ENCODE measurements at places on chromosomes 6 and 20.
A peak's percentile ranks its signal among the peaks of the same experiment; 100 is the strongest.

DNA sequence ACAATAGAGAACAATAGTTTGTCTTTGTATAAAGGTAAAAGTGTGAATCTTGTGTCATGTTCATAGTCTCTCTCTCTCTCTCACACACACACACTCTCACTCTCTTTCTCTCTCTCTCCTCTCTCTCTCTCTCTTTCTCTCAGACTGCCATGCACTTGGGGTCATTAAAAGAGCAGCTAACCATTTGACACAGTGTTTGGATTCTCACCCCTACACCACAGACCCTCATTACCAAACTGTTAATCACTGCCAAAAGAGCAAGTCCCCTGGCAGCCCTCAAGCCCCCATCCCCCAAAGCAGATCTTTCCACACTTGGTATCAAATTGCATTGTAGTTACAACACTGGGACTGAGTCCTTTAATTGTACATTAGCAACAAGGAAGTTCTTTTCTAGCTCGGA is 305.8 kb upstream of the RSPO3 start:
- no peak for DNase-seq

DNA sequence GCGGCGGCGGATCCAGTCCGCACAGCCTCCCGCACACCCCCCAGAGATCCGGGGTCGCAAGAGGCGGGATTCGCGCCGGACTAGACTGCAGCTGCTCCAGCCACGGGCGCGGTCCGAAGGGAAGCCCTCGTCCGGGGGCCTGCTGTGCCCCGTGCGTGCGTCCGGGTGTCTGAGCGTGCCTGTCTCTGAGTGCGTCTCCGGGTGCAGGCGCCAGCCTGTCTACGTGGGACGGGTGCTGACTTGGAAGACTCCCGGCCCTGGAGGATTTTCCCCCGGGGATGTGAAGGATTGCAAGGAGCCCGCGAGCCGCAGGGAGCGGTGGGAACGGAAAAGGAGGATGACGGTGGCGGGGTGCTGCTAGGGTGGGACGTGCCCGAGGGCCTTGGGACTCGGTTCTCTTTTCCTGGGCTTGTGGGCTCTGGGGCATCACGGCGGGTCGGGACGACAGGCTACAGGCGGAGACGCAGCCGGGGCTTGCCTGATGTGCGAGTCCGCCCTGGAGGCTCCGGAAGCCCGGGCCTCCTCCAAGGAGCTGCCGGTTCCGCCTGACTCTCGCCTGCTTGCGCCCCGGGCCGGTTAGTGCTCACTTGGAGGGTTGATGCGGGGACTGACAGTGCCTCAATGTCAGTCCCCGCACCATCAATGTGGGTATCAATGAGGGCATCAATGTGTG is 5.7 kb downstream of the MAFB start:
- DNase-seq: no peak

GRCh38 chr20:50484271-50484976 is 25.8 kb upstream of the PTPN1 start:
- no peak for DNase-seq

DNA sequence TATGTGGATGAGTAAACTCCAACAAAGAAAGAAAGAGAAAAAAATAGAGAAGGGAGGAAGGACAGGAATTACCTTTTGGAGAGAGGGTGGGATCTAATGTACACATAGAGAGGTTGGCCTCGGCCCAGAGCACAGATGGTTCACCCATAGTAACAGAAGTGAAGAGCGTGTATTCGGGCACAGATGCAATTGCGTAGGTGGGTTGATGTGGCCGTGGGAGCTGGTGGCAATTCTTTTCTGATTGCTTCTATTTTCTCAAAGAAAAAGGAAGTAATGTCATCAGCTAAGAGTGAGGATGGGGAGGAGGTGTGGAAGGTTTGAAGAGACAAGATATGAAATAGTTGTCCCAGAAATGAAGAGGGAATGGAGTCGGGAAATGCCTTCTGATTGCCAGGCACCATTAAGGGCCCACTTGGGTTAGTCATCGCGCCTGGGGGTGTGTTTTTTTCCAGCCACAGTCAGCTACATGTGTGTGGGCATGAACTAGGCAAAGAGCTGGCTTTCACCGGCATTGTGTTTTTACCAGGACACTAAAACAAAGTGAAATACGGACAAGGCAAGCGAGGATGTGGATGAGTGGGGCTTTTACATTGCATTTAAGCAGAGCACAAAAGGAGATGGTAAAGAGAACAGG is 158.7 kb downstream of the SYNE1 start:
- no peak for DNase-seq

DNA sequence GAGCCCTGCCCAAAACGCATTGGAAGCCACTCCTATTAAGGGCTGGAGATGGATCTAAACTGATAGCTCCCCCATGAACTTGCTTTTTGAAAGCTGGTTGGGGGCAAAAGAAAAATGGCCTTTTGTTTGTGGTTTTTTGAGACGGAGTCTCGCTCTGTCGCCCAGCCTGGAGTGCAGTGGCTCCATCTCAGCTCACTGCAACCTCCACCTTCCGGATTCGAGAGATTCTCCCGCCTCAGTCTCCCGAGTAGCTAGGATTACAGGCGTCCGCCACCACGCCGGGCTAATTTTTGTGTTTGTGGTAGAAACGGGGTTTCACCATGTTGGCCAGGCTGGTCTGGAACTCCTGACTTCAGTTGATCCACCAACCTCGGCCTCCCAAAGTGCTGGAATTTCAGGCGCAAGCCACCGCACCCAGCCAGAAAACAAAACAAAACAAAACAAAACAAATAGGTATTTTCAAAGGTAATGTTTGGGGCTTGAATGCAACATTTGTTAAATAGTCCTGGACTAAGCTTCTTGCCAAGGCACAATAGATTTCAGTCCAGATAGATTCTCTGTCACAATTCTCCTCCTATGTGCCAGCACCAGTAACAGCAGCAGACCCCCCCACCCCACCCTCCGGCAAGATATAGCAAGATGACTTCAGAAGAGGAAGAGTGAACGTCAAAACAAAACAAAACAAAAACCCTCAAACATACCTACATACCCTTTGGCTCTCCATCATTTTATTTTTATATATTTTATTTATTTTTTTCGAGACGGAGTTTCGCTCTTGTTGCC is 26.5 kb upstream of the ABT1 start:
- no peak for DNase-seq

GRCh38 chr20:16215041-16215440 is 358.2 kb downstream of the KIF16B start:
- DNase-seq: no peak

DNA sequence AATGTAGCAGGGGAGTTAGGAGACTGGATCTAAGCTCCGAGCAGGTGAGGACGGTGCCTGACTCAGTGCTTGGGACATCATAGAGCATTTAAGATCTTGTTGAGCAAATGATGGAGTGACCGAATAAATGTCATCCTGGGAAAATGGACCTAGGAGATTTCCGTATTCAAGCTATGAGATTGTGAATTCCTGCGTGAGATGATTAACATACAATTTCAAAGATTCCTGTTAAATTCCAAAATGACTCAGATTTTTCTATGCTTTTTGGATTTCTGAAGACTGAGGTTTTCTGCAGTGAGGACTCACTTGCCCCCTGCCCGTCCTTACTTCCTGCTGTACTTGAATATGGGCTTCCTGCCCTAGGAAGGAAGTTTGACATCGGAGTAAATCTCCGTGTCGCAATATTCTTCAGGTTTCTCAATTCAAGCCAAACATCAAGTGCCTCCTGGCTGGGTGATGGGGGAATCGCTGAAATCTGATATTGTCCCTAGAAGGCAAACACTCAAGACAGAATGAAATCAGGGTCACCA is 5.2 kb downstream of the SYTL3 start:
- DNase-seq: no peak

- peak; percentile 86 for DNase-seq
Measured at GRCh38 chr20:23445596-23446217, 6.2 kb downstream of the CSTL1 start.

DNA sequence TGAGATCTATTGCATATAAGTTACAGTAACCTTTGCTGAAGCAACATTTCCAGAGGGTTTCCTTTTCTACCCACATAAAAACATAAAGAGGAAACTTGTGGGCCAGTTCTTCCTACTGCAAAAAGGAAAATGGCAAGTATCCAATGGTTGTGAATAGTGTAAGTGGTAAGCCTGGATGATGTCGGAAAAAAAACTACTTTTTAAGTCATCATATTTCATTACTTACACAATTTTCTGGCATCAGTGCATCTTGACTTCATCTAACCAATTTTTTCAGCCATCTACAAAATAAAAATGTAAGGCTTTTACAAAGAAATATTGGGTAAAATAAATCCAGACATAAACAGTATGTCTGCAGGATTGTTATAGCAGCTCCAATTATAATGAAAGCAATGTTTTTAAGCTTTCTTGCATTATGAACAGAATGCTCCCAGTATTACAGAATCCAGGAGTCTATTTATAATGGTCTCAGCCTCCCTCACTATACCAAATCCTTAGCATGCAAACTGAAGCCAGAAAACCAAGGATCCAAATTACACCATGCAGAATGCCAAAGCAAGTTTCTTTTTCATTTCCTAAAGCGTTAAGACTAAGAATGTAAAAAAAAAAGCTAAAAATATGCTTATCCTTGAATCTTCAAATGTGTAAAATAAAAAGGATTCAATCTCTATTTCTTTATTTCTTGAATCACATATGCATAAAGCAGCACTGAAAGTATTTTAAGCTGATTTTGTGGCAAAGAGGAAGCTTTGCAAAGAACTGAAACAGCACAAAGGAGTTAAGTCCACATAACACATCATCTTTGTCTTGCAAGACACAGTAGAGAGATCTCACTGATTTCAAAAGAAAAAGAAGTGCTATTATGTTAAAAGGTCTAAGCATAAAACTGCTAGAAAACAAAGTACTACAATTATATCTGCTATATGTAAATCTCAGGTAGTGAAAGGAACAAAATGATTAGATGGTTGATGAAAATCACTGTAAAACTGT is 126.8 kb upstream of the HMGCLL1 start:
- no peak for DNase-seq
